ENCODE measurements at places on chromosomes 3 and 15.

- no peak for DNase-seq
Observed at GRCh38 chr3:124459678-124460077, 270.6 kb upstream of the UMPS start.

DNA sequence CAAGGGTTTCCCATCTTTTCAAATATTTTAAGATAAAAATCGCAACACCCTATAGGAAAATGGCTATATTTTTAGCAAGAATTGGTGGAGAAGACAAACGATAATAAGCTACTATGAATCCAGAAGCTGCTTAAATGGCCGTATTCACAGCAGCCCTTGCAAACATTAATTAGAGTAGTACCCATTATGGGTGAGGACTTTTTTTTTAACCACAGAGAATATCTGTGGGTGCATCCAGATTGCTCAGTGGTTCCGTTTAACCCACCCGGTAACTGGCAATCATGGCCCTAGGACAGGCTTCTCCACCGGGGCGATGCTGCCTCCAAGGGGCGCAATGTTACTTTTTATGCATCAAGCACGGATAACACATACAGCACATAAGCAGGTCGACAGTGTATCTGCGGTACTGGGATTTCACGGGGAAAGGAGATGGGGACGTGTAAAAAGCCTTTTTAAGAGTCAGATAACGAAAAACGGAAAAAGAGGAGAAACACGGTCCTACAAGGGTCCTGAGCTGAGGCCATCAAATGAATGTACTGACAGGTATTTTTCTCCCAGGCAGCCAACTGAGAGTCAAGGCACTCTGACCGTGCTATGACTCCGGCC is 968 bp upstream of the TMEM266 start:
- DNase-seq, result peak; percentile 20

GRCh38 chr15:79370716-79371115 is 59.8 kb downstream of the TMED3 start:
- DNase-seq, result no peak

DNA sequence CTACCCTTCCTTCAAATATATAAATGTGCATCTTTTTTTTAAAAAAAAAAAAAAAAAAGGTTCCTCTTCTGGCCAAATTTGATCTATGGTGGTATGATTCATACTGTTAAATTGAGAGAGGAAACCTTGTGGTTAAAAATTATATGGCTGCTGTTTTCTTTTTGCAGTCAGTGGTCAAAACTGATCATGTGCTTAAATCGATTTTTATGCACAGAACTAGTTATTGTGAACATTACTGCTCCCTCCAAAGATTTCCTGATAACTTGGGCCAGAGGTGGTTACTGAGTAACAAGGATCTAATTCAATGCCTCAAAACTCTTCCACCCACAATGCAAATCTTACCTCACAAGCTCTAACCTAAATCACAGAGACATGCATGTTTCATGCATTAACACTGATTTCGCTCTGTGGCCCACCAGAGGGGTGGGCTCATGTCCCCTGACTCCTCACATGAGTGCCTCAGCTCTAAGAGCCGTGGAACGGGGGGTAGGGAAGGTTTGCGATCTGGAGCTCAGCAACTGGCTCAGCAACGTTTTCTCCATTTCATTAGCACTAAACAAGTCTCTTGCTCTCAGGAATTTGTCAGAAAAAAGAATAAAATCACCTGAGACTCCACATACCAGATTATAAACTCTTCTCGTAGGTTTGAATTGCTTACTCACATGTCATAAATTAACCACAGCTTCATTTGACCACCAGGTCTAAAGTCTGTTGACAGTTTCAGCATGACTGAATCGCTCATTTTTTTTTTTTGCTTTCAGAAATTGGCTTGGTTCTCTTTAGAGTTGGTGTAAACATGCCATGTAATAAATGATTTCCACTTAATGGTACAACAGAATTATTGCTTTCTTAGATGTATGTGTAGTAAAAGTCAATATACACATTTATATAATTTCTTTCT is 280.4 kb downstream of the CD47 start:
- no peak for DNase-seq

- no peak for DNase-seq
Observed at GRCh38 chr3:120203016-120203415, 82.0 kb downstream of the GPR156 start.

- DNase-seq, result no peak
Observed at GRCh38 chr3:88231207-88231606, 81.4 kb downstream of the C3orf38 start.

DNA sequence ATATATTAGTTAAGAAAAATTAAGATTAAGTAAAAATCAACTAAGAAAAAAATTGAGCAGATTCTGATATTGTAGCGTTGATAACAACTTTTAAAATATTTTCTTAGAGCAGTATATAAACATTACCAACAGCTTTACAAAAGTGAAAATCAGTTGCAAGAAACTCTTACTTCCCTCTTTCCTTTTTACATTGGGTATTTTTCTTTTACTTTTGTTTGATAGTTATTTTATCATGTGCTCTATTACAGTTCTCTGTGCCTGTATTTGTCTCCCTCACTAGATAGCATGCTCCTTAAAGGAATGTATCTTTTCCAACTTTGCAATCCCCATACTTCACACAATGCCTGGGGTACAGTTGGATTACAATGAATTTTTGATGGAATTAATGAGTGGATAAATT is 87.5 kb upstream of the P3H2 start:
- no peak for DNase-seq

- no peak for DNase-seq
Observed at GRCh38 chr3:65303431-65303830, 615.6 kb upstream of the ADAMTS9 start.

DNA sequence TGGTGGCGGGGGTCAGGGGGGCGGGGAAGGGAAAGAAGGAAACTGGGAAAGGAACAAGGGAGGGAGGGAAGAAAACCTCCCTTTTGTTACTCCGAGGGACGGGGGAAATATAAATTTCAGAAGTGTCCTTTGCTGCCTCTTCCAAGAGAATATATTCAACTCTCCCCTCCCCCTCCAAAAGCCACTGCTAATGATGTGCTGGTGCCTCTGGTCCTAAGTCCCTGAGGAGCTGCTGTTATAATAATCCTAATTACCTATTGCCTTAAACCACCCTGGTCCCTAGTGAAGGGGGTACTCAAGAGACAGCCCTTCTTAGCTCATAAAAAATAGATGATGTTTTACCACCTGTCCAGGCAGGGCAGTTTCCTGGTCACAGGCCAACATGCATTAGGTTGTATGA is 118.3 kb upstream of the TRIM42 start:
- DNase-seq, result peak; percentile 15

DNA sequence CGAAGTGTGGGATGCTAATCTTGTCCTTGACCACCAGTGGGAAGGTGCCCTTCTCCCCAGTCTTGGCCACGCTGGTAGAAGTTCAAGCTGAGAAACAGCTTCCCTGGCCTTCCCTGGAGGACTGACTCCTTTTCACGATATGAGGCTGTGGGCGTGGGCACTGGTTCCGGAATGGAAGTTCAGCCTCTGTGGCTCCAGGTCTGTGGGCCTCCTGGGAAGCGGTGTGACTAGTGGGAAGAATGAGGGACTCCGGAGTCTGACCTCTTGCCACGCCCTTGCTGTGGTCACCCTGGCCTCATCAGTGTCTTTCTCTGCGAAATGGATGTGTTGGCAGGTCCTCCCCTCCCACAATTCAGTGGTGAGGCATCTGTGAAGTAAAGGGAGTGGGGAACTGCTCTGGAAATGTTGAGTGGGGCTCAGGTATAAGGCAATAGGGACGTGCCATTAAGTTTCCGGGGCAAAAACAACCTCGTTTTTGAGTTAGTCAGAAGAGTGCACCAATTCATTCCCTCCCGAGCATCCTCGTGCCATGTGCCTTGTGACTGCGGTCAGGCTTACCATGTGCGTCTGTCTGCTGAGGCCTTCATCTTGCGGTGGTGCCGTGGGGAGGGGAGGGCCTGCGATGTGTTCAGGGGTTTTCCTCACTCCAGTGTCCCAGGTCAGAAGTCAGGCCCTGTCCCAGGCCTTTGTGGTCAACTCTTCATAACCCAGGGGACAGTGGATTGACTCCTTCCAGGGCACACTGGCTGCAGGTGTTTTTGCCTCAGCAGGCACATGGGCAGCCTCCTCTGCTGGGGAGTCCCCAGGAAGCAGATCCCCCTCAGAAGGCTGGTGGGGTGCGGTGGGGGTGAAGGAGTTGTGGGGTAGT is 11.8 kb upstream of the SEC13 start:
- DNase-seq, result no peak

DNA sequence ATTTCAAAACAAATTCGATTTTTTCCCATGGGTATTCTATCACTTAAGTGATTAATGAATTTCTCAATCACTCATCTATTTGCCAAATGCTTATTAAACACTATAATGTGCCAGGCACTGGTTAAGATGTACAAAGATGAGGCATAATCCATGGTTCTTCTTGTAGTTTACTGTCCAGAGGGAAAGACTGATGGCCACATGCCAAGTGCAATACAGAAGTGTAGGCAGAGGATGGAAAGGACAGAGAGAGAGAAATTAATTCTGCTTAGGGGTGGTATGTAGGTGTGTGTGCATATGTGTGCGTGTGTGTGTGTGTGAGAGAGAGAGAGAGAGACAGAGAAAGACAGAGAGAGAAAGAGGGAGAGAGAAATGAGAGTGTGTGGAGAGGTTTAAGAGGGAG is 120.8 kb upstream of the CCNL1 start:
- DNase-seq, result no peak

GRCh38 chr3:26061947-26062346 is 272.1 kb downstream of the OXSM start:
- DNase-seq, result no peak

DNA sequence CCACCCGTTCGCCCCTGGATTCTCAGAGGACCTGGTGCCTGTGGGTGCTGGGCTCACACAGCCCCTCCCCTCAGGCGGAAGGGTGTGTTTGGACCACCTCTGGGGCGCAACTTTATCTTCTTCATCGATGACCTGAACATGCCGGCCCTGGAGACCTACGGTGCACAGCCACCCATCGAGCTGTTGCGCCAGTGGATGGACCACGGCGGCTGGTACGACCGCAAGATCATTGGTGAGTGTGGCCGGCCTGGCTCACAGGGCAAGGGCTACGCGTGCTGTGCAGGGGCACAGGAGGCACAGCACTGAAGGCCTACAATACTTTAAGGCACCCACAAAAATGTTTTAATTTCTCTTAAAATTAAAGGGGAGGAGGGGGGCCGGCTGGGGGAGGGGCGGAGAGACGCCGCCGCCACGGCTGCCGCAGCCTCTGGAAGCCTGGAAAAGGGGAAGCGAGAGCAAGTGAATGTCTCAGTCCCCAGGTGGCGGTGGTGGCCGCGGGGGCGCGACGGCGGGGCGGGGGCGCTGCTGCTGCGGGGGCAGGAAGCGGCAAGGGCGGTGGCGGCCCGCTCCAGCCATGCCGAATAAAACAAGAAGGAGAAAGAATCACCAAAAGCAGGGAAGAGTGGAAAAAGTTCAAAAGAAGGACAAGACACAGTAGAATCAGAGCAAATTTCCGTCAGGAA is 56.8 kb downstream of the DNAH1 start:
- no peak for DNase-seq

GRCh38 chr15:73983773-73984172 is 8.3 kb downstream of the STOML1 start:
- DNase-seq, result no peak

GRCh38 chr15:85838655-85839054 is 43.9 kb upstream of the KLHL25 start:
- DNase-seq, result no peak

DNA sequence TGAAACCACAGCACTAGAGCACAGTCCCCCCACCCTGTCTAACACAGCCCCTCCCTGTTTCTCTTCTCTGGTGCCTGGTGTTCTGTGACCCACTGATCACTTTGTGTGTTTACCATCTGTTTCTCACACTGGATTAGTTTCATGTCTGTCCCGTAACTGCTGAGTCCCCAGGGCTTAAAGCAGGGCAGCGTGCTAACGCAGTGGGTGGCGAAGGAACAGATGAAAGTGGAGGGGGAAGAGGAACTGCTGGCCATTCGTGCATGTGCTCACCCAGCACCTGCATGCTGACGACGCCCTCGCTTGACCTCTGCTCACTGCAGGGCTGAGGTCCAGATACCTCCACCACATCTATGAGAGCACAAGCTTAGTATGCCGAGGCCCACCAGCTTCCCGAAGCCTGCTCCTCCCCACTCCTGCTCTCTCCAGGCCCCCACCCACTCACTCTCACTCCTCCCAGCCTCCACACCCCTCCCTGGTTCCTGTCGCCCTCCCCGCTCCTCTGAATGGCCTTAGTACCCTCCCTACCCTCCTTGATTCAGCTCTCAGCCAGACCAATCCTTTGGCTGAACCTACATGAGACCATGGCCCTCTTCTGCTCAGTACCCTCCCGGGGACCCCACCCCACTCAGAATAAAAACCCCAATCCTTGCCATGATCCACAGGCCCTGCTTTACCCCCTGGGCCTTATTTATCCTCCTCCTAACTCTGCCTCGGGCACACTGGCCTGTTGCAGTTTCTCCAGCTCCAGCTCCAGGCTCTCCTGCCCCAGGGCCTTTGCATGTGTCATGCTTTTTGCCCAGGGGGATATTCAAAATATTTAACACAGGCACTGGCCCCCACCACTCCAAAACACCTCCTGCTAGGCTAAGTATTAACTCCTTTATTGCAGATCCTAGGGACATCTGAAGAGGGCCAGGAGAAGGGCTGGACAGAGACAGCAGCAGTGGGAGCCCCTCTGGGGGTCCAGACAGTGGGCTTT is 15.1 kb upstream of the IQSEC1 start:
- no peak for DNase-seq

DNA sequence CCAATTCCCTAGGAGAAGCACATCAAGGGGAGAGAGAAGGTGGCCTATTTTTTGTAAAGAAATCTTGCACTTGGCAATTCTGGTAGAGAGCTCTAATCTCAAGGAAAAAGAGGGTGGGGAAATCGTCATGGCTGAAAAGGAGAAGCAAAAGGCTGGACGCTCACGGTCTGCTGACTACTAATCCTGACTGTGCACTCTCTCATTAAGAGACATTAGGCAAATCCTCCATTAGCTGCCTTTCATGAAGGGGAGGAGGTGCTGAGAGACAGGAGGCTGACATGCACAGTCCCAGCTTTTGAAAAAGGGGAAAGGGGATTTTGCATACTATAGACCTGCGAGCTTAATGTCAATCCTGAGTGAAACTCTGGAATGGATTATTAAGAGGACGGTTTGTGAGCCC is 170.0 kb downstream of the NR2F2 start:
- no peak for DNase-seq

DNA sequence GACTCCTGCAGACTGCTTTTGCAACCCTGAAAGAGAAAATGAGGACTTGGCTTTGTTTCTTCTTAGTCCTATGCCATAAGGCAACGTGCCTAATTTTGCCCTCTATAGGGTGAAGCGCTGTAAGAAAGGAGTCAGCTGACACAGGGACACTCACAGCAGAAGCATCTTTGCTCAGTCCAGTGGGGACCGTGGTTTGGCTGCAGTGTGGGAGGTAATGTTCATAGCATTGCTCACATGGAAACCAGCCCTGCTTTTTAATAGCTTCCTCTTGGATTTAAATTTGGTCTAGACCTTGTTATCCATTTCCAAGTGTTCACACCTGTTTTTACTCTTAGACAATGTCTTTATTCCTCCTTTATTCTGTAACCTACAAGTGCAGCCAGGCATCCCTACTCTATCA is 1032.1 kb downstream of the NTRK3 start:
- no peak for DNase-seq

Measured in NCI-H748 treated with DMSO at 0.1 percent for 48 hours (cell line).